ENCODE measurements at places on chromosomes 1 and 21.

GRCh38 chr1:29673228-29673500 lies 436.8 kb downstream of the PTPRU start:
- no peak for DNase-seq

DNA sequence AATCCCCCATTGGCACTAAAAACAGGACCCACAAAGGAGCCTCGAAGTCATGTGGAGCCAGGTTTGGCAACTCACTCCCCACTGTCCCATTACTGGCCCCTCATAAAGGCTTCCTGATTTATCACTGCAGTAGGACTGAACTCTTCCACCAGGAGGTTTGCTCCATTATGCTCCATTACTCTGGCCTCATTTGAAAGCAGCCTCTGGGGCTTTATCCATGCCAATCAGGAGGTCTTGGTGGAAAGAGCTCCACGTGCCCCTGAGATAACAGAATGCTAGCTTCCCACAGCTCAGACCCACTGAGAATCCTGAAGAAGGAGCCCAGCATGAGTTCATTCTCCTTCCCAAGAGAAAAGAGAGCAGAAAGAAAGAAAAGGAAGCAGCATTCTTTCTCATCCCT lies 76.4 kb downstream of the HIVEP3 start:
- DNase-seq = no peak

DNA sequence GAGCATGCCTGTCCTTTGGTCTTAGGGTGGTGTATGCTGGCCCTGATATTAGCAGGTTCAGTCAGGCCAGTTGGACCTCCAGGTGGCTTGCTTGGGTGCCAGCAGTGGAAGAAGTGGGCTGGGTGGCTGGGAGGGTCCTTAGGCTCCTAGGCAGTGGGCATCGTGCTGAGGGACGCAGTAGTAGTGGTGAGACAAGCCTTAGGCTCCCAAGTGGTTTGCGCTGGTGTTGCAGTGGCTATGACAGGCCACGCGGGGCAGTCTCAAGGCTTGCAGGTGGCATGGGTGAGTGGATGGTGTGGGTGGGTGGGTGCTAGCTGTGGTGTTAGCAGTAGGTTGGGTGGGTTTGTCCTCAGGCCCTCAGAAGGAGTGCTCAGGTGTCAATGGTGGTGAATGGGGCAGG lies 162.3 kb downstream of the FMN2 start:
- no peak for DNase-seq

DNA sequence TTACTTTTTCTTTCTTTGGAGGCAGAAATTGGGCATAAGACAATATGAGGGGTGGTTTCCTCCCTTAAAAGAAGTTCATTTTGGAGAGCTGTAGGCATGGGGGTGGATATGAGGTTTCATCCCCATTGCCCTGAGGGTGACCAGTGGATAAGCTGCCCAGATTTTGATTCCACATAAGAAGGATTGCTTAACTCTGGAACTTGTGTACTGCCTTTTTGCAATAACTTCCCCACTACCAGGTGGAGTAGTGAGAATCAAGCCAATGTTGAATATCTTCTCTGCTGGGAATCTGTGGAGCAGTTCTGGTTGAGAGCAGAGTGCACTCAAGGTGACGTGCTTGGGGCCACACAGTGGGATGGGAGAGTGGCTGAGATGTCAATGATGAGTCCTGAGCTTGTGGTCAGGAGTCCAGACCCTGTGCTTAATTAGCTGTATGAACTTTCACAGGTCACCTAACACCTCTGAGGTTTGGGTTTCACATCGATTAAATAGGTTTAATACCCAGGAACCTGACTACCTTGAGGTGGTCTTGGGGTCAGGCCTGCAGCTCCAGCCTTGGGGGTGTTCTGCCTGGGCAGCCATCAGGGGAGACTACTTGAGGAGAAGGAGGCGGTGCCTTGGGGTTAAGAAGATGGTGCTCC lies 152.9 kb downstream of the FCRL5 start:
- no peak for DNase-seq

DNA sequence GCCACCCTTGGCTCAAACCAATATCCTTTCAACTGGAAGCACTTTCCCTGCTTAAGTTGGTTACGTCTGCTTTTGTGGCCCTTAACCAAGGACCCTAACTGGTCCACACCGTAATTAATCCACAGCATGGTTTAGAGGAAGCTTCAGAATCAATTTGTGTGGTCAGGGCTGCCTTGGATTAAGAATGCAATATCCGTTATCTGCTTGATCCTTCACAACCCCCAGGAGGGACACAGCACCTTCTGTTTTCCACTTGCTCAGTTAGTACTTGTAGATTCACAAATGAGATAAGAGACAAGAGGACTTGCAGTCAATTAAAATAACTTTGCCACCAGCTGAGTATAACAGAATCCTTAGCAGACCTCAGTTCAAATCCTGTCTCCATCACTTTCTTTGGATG lies 56.9 kb upstream of the LRP8 start:
- DNase-seq = no peak

DNA sequence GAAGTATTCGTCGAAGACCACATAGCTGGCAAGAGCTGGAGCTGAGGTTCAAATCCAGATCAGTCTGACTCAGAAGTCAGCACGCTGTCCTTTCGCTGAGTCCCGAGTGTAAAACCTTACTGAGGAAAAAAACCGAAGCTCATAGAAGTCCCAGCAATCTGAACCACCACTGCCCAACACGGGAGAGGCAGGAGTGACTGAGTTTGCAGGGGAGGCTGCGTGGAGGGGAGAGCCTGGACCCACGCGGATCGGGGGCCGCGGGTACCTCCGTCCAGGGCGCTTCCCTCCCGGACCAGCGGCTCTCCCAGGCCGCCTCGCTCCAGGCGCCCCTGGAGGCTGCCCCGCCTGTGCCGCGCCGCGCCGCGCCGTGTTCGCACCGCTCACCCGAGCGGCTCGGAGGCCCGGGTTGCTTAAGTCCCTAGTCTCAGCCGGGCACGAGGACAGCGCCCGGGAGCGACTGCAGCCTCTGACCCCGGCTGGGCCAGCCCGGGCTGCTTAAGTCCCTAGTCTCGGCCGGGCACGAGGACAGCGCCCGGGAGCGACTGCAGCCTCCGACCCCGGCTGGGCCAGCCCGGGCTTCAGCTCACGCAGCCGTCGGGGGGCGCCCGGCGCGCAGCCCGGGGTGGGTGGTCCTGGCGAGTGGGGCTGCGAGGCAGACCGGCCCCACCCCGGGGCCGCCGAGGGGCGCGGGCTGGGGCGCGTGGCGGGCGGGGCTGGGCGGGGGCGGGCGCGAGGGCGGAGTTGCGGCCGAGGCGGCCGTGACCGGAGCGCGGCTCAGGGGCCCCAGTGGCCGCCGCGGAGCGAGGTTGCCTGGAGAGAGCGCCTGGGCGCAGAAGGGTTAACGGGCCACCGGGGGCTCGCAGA lies at the start of gene ADAMTSL4:
ADAMTSL4 (plus strand) TSS at position 777 of the 864 bp plus-strand sequence. CDS start 2,881 bp downstream, outside the sequence.
- no peak for DNase-seq

DNA sequence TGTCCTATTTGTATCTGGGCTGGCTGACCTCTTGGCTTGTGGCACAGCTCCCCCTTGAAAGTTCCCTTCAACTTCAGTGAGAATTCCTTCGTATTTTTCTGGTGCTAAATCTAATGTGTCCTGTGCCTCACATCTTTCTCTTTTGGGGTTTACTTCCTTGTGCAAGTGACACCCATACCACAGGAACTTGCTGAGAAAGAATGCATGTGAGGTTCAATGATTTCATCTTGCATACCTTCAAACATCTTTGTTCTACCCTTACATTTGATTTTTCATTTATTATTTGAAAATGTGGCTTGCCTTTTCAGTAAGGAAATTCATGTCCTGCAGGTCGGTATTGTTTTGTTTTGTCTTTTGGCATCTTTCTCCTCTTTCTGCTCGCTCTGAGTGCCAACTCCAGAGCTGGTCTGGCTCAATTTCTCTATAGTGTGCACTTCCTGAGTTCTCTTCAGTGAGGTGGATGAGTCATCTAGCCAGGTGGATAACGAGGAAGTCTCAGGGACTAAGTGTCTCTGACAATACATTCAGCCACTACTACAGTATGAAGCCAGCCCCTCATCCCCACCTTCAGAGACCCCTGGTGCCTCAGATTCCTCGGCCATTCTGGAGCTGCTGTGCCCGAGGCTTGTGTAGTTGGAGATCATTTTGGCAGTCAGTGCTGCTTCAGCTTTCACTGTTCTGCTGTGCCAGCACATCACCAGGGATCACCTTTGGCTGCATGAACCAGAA lies 59.5 kb downstream of the RIPK4 start:
- no peak for DNase-seq

- DNase-seq = no peak
These were observed 14.0 kb upstream of the SLC19A1 start for GRCh38 chr21:45556302-45556644.

DNA sequence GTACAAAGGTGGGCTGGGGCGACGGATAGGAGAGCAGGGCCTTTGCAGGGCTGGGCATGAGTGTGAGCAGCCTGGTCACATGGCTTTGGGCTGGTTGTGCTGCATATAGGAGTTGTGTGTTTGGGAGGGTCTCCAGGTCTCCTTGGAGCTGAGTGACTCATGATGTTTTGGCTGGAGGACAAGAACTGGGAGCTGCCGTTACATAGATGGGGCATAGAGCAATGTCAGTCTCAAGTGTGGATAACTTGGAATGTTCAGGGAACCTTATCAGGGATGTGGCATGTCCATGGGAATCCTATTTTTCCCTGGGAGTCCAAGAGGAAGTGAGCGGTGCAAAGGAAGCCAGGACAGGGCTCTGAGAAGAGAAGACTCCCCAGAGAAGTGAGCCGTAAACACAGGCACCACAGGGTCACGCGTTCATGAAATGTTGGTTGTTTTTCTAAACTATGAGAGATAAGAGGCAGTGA lies 136.4 kb upstream of the KCNE2 start:
- no peak for DNase-seq

- no peak for DNase-seq
These were observed 361 bp upstream of the LMX1A start for GRCh38 chr1:165356876-165357275.

GRCh38 chr1:170481000-170481399 lies 51.0 kb upstream of the GORAB start:
- DNase-seq = no peak

DNA sequence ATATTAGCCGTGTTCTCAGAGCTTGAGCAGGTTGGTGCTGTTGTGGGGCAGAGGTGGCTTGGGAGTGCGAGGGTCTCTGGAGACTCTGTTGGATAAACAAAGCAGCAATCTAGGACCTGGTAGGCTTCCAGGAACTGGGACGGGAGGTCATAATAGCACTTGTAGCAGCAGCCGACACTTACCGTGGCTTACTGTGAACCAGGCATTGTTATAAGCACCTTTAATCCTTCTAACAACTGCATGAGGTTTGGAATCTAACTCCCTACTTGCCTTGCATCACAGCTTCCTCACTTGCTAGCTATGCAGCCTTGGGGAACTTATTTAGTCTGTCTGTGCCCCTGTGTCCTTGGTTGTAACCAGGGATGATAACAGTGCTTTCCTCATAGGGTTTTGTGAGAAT lies 94.9 kb downstream of the NAV1 start:
- no peak for DNase-seq

GRCh38 chr21:31405604-31406003 lies 61.5 kb upstream of the TIAM1 start:
- DNase-seq = no peak

- no peak for DNase-seq
These were observed 356.6 kb downstream of the HHAT start for GRCh38 chr1:210685295-210685650.

GRCh38 chr1:104322131-104322530 lies 572.4 kb downstream of the AMY1C start:
- DNase-seq = no peak

DNA sequence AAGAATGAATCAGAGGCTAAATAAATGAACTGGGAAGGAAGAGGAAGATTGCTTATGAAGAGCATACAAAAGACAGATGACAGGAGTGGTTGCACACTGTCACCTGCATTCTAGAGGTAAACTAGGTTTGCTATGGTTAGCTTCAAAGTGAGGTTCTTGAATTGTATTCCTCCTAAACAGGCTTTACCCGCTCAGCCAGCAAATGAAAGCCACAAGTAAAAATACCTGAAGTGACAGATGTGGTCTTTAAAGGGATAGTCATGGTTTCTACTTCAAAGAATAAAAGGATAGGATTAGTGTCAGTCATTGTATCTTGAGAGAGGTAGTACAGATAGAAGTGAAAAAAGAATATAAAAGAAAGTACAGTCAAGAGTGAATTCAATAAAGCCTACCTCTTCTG lies 32.4 kb upstream of the PRDX6 start:
- DNase-seq = no peak

- DNase-seq = no peak
These were observed 26.8 kb downstream of the TMPRSS2 start for GRCh38 chr21:41481191-41481590.

GRCh38 chr1:931380-932172 lies 7.9 kb downstream of the SAMD11 start:
- DNase-seq = no peak

All from AG09309 (cell line).